ENCODE measurements at places on chromosomes 3 and 15.
A peak's percentile ranks its signal among the peaks of the same experiment; 100 is the strongest.

GRCh38 chr3:127544803-127545201, 45.7 kb downstream of the TPRA1 start:
- DNase-seq = no peak
- no peak overlapping the region for H3K4me3 ChIP-seq
- no peaks in the 10 kb centered on the region for H3K27me3 ChIP-seq
- H3K36me3 ChIP-seq = no peaks in the 10 kb centered on the region
- peaks cover 4% of the 10 kb centered on the region for H3K4me1 ChIP-seq
- H3K27ac ChIP-seq = no peak overlapping the region

- H3K27ac ChIP-seq = no peak overlapping the region
- H3K36me3 ChIP-seq = no peaks in the 10 kb centered on the region
- no peak overlapping the region for H3K4me3 ChIP-seq
- no peaks in the 10 kb centered on the region for H3K27me3 ChIP-seq
- DNase-seq = no peak
Measured at GRCh38 chr15:69604072-69604411, 151.4 kb downstream of the RPLP1 start.

DNA sequence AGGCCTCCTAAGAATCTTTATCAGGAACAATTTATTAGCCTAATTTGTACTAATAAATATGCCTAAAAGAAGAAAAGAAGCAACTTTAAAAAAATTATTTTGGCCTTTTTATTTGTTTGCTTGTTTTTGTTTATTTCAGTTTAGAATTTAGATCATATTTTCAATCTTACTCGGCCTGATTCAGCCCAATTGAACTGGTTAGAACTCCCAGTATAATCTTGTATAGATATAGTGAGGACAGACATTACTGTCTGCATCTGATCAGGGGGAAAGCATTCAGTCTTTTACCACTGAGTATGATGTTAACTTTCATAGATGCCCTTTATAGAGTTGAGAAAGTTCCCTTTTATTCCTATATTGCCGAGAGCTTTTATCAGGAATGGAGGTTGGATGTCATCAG, 56.0 kb upstream of the CSTA start:
- H3K4me3 ChIP-seq = no peak overlapping the region
- no peak overlapping the region for H3K27ac ChIP-seq
- DNase-seq = no peak

- no peaks in the 10 kb centered on the region for H3K4me1 ChIP-seq
- no peak overlapping the region for H3K4me3 ChIP-seq
- no peak overlapping the region for H3K27ac ChIP-seq
- H3K36me3 ChIP-seq = no peaks in the 10 kb centered on the region
- no peaks in the 10 kb centered on the region for H3K27me3 ChIP-seq
- no peak for DNase-seq
Measured at GRCh38 chr15:64767203-64767602, 8.2 kb downstream of the RBPMS2 start.

DNA sequence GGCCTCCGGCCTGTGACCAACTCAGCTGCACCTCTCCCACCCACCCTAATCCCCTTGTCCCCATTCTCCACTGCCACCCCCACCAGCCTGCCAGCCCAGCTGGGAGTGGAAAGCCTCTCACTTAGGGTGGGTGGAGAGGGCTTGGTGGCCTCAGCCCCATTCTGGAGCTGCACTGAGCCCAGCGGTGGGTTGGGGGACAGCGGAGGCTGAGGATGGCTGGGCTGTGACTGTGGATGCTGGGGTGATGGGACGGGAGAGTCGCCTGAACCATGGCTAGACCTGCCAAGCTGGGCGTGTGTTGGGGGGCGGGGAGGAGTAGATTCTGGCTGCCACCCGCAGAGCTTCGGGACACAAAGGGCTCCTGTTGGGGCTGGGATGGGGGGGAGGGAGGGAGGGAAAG, 1.8 kb downstream of the CLCN2 start:
- no peaks in the 10 kb centered on the region for H3K27me3 ChIP-seq
- peak overlapping the region; percentile 100 for H3K27ac ChIP-seq
- H3K36me3 ChIP-seq = no peaks in the 10 kb centered on the region
- peaks cover 69% of the 10 kb centered on the region for H3K4me1 ChIP-seq
- H3K4me3 ChIP-seq = peak overlapping the region; percentile 65

DNA sequence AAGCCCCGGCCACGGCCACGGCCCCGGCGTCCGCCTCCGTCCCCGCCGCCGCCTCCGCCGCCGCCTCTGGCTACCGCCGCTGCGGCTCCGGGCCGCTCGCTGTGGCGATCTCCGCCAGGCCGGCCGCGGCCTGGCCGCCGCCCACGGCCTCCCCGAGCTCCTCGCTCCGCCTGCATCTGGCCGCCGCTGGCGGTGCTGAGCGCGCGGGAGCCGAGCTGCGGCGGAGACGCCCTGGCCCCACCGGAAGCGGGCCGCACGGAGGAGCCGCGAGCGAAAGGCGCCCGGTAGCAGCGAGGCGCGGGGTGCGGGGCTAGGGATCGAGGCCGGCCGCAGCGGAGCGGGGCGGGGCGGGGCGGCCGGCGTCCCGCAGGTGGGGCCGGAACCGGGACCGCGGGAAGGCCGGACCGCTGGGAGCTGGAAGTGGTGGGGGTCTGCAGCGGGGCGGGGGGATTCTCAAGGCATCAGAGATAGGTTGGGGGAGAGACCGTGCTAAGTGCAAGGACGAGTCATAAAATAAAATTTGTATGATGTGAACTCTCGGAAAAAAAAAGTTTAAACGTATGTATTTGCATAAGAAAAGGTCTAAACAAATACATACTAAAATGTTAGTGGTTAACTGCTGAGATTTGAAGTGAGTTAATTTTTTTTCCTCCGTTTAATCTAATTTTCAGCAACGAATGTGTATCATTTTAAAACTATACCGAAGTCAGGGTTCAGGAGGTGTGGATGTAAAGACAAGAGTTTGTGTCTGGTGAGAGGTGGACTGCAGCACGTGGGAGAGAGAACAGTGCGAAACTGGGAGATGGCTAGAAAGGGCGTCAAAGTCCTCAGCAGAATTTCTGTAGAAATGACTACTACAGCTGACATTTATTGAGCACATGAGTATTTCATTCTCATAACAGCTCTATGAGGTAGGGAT, at the start of gene AVEN:
Gene AVEN (minus strand): TSS at position 334 of the 919 bp plus-strand sequence. CDS start 158 bp downstream, at position 176.
- peaks cover 18% of the 10 kb centered on the region for H3K4me1 ChIP-seq
- H3K27me3 ChIP-seq = no peaks in the 10 kb centered on the region
- H3K36me3 ChIP-seq = no peaks in the 10 kb centered on the region
- H3K4me3 ChIP-seq = peak within 1 kb of the TSS; percentile 73
- no peak for DNase-seq

- H3K4me3 ChIP-seq = no peak overlapping the region
- H3K4me1 ChIP-seq = no peaks in the 10 kb centered on the region
- peaks cover 10% of the 10 kb centered on the region for H3K36me3 ChIP-seq
- no peak for DNase-seq
- H3K27ac ChIP-seq = no peak overlapping the region
Measured at GRCh38 chr3:124413393-124413792, 316.9 kb upstream of the UMPS start.

DNA sequence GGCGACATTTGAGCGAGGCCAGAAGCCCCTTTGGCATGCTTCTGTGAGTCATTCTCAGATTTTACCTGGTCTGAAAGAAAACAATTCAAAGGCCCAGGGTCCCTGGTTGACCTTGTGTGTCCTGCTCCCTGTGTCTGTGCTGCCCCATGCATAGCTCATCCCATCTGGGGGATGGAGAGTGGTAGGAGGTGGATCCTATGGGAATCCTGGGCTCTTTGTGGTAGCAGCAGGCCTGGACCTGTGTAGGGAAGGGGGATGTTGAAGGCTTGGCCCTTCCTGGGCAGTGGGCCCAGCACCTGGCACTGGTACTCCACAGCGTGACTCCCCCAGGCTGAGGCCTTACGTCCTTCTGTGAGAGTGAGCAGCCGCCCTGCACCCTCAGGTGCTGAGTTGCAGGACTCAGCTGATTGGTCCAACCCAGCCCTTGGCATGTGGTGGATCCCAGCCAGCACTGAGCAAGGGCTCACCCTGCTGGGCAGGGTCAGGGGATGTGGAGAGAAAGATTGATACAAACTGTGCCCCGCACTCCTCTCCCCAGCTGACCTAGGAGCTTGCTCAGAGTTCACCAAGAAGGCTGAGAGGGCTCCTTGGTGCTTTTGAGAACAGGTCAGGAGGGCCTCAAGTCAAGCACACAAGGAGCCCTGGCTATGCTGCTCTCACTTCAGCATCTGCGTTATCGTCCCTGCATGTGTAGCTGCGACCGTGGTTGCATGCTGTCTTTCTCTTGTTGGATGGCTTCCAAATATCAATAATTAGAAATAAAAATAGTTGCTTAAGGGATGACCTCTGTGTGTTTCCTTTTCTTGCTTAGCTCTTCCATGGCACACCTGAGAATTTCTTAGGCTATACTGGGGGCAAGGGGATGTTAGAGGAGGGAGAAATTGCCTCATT, 21.4 kb upstream of the JMJD7 start:
- no peak for DNase-seq
- H3K27ac ChIP-seq = no peak overlapping the region
- H3K36me3 ChIP-seq = no peaks in the 10 kb centered on the region
- H3K4me1 ChIP-seq = peaks cover 39% of the 10 kb centered on the region
- no peaks in the 10 kb centered on the region for H3K27me3 ChIP-seq

- no peak overlapping the region for H3K4me3 ChIP-seq
- no peak overlapping the region for H3K27ac ChIP-seq
- H3K27me3 ChIP-seq = no peaks in the 10 kb centered on the region
- H3K4me1 ChIP-seq = no peaks in the 10 kb centered on the region
Measured at GRCh38 chr15:49387471-49387870, 35.6 kb upstream of the FGF7 start.

- H3K27ac ChIP-seq = no peak overlapping the region
- H3K36me3 ChIP-seq = no peaks in the 10 kb centered on the region
- no peaks in the 10 kb centered on the region for H3K27me3 ChIP-seq
- no peak for DNase-seq
Measured at GRCh38 chr15:63425426-63425985, 43.9 kb upstream of the CA12 start.

DNA sequence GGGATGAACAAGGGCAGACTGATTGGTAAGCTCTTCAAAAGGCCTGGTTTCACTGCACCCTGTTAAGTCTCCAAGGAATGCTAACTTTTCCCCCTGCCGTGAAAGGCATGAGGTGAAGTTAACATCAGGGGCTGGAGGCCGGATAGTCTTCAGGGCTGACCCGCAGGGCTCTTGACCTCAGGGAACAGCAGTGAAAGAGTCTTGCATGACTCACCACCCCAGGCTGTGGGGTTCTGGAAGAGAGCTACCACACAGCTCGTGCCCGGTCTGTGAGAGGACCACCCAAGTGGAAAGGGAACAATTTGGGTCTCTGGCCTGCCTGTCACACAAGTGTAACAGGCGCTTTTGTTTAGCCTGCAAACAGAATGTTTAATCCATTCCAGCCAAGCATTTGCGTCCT, 504.9 kb downstream of the EDEM1 start:
- H3K27me3 ChIP-seq = no peaks in the 10 kb centered on the region
- H3K27ac ChIP-seq = no peak overlapping the region
- no peak for DNase-seq
- no peaks in the 10 kb centered on the region for H3K36me3 ChIP-seq
- no peaks in the 10 kb centered on the region for H3K4me1 ChIP-seq

DNA sequence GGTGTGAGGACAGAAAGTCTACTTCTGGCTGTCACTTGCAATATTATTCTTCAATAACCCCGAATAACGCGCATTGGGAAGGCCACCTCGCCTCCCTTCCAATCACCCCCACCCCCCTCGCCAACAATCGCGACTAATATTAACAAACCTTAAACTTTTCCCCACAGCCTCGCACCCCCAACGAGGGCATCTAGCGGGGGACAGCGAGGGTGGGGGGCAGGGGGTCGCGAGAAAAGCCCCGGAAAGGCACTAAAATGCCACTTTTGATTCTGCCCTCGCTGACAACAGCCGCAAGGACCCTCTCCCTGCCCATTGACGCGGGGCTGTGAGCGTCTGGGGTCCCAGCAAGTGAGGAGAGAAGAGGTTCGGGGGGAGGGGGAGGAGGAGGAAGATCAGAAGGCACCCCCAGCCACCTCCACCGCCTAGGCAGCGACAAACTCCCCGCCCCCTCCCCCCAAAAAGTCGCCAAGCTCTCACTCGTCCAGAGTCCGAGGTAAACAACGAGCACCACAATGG, 868 bp downstream of the SATB1 start:
- no peaks in the 10 kb centered on the region for H3K36me3 ChIP-seq
- peaks cover 7% of the 10 kb centered on the region for H3K4me1 ChIP-seq
- DNase-seq = no peak
- H3K27me3 ChIP-seq = no peaks in the 10 kb centered on the region
- peak overlapping the region; percentile 83 for H3K4me3 ChIP-seq
- H3K27ac ChIP-seq = peak overlapping the region; percentile 94

GRCh38 chr3:8853081-8853480, 83.7 kb upstream of the OXTR start:
- DNase-seq = no peak
- H3K27me3 ChIP-seq = no peaks in the 10 kb centered on the region
- no peaks in the 10 kb centered on the region for H3K4me1 ChIP-seq
- no peaks in the 10 kb centered on the region for H3K36me3 ChIP-seq

GRCh38 chr3:195194559-195195206, 76.3 kb downstream of the XXYLT1 start:
- no peaks in the 10 kb centered on the region for H3K36me3 ChIP-seq
- H3K4me1 ChIP-seq = peaks cover 7% of the 10 kb centered on the region

DNA sequence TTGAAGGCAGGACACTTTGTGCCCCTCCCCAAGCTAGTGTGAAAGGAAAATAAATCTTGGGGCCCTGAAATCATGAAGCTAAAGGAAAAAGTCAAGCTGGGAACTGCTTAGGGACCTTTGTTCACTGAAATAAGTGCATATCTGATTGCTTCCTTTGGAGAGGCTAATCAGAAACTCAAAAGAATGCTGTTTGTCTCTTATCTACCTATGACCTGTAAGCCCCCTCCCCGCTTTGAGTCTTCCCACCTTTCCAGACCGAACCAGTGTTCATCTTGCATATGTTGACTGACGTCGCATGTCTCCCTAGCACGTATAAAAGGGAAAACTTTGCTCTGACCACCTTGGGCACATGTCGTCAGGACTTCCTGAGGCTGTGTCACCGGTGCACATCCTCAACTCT, 53.1 kb downstream of the SLC30A4 start:
- no peaks in the 10 kb centered on the region for H3K27me3 ChIP-seq
- H3K36me3 ChIP-seq = no peaks in the 10 kb centered on the region
- no peak for DNase-seq

DNA sequence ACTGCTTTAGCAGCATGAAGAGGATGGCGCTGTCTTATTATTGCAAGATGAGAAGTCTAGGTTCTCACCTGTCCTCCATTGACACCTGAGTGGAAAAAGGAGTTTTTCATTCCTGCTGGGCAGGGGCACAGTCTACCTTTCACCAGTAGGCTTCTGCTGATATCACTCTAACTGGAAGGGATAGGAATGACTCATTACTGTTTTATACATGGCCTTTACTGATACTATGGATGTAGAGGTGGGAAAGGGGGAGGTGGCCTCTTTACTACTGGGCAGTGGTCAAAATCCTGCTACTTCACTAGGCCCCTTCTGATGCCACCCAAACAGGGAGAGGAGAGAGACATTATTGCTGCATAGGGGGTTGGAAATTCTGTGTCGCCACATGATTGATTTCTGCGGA, 97.8 kb downstream of the BBX start:
- DNase-seq = no peak
- H3K36me3 ChIP-seq = no peaks in the 10 kb centered on the region
- no peak overlapping the region for H3K27ac ChIP-seq
- H3K4me3 ChIP-seq = no peak overlapping the region

DNA sequence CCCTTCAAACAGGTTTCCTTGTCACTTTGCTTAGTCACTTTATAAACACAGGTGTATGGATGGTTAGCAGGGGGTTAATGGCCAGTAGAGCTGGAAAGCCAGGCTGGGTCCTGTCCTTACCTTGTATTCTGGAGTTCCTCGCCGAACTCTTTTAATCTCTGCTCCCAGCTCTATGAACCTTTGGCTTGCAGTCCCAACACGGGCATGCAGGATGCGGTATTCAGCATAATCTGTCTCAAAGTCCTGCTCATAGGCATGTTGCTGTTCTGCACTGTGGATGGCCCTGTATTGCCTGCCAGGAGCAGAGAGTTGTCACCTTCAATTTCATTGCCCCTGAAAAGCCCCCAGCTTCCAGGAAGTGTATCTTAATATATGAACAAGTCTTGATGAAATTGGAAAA, 2.7 kb downstream of the ELL3 start:
- no peaks in the 10 kb centered on the region for H3K36me3 ChIP-seq
- peaks cover 23% of the 10 kb centered on the region for H3K4me1 ChIP-seq
- H3K27ac ChIP-seq = no peak overlapping the region
- no peak for DNase-seq

Data from tibial nerve (tissue), 4 donors.